ENCODE measurements at places on chromosomes 16 and 17.

GRCh38 chr17:57418463-57419246, 162.3 kb downstream of the MSI2 start:
- no peak for DNase-seq

GRCh38 chr17:43640491-43641252, 21.1 kb downstream of the MEOX1 start:
- no peak for DNase-seq

DNA sequence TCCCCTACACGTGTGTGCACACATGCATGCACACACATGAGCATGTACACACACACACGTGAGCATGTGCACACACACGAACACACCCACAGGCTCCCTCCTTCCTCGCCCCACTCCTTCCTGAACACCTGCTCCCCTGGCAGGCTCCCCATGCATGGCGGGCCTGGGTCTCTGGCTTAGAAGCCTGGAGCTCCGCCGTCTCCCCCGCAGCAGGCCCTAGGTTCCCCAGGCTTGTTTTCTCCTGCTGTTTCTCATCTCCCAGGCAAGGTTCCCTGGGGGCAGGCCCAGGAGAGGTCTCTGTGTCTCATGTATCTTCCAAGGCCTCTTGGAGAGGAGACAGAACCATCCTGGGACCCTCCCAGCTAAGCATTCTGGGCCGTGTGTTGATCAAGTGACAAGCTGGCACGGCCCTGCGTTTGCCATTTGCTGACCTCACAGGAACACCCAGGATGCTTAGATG, 202.3 kb upstream of the CIBAR2 start:
- no peak for DNase-seq

DNA sequence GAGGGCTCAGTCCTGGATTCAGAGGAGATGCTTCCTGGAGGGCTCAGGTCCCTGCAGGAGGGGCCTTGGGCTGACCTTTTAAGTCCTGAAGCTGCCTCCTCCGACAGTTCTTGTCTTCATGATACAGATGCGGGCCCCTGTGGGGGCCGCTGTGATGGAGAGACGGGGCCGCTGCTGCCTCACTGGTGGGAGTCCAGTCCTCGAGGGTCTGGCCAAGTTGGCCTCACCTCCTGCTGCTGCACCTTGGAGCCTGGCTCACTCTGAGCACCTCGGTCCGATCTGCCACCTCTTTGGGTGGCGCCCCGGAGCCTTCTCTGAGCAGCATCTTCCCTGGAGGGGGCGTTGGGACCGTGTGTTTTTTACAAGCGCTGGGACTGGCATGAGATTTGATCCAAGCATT, 79.1 kb downstream of the KLHDC4 start:
- DNase-seq: no peak

GRCh38 chr16:58855291-58855863, 121.3 kb upstream of the GOT2 start:
- no peak for DNase-seq

DNA sequence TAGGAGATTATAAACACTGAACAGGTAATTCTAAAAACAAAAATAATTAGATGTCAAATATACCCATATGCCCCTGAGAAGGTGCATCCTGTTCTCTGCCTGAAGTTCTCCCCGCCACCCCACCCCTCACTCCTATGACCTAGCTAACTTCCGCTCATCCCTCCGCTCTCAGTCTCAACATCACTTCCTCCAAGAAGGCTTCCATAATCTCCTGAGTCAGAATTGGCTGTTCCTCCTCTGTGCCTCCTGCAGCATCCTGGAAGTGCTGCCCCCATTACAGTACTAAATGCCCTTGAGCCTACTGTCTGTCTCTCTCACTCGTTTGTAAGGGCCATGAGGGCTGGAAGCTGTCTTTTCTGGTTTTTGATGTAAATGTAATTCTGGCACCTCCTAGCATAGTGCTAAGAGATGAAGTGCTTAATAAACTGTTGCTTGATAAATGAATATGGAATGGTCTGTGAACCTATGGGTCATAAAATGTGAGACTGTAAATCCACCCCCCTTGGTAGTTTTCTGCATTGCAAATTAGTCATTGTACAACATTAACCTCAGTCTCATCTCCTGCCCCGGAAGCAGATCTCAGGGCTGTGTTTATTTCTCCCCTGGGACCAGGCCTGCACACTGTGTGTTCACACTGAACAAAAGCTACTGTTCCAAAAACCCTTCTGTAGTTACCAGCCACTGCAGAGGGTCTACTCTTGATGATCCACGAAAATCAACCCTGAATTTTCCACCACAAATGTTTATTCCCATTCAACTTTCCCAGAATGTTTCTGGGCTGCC, 3.9 kb upstream of the MYO1D start:
- no peak for DNase-seq

GRCh38 chr17:77834170-77835115, 124.1 kb upstream of the TNRC6C start:
- peak; percentile 50 for DNase-seq

- no peak for DNase-seq
Measured at GRCh38 chr17:80263253-80264204, 2.9 kb downstream of the RNF213 start.

- no peak for DNase-seq
Measured at GRCh38 chr16:17313085-17313611, 157.6 kb downstream of the XYLT1 start.

DNA sequence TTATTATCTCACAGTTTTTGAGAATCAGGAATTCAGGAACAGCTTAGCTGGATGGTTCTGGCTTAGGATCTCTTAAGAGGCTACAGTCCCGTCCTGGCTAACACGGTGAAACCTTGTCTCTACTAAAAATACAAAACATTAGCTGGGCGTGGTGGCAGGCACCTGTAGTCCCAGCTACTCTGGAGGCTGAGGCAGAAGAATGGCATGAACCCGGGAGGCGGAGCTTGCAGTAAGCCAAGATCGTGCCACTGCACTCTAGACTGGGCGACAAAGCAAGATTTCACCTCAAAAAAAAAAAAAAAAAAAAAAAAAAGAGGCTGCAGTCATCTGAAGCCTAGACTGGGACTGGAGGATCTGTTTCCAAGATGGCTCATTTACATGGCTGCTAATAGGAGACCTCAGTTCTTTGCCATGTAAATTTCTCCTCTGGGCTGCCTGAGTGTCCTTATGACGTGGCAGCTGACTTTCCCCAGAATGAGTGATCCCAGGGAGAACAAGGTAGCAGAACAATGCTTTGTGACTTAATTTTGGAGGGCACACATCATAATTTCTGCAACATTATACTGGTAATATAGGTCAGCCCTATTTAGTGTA, 95.8 kb upstream of the CORO6 start:
- peak; percentile 48 for DNase-seq

DNA sequence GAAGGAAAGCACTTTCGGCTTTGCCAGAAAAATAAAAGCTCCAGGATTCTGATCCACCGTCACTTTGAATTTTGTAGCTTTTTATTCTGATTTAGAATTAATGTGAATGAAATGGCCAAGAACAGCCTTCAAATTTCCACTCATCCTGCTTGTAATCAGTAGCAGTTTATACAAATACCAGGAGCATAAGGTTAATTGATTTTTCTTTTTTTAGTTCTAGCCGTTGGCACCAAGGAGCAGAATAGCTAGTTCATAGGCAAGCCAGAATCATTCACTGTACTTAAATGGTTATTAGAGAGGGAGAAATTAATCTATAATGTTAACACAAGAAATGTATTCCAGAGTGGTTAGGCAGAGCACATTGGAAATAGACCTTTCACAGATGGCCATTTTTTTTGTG, 41.1 kb upstream of the CACNG5 start:
- no peak for DNase-seq

DNA sequence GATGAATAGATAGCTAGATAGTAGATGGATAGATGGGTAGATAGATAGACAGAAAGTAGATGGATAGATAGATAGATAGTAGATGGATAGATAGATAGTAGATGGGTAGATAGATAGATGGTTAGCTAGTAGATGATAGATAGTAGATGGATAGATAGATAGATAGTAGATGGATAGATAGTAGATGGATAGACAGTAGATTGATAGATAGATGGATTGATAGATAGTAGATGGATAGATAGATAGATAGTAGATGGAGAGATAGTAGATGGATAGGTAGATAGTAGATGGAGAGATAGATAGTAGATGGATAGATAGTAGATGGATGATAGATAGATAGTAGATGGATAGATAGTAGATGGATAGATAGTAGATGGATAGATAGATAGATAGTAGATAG, 40.4 kb downstream of the PIK3R5 start:
- DNase-seq: no peak

DNA sequence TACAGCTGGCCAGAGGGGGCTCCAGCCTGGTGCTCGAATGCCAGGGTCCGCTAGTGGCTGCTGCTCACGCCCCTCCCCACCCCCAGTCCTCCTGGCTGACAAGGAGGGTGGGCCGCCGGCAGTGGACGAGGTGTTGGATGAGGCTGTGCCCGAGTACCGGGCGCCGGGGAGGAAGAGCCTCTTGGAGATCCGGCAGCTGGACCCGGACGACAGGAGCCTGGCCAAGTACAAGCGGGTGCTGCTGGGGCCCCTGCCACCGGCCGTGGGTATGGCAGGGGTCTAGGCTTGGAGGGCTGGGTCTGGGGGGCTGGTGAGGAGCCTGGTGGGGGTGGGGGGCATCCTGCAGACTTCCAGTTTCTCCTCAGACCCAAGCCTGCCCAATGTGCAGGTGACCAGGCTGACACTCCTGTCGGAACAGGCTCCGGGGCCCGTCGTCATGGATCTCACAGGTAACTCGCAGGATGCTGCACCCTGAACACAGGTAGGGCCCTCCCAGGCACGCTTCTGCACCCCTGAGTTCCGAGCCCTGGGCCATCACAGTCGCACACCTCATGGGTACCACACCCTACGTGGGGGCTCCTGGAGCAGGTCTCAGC, 1.2 kb upstream of the PDIA2 start:
- no peak for DNase-seq

DNA sequence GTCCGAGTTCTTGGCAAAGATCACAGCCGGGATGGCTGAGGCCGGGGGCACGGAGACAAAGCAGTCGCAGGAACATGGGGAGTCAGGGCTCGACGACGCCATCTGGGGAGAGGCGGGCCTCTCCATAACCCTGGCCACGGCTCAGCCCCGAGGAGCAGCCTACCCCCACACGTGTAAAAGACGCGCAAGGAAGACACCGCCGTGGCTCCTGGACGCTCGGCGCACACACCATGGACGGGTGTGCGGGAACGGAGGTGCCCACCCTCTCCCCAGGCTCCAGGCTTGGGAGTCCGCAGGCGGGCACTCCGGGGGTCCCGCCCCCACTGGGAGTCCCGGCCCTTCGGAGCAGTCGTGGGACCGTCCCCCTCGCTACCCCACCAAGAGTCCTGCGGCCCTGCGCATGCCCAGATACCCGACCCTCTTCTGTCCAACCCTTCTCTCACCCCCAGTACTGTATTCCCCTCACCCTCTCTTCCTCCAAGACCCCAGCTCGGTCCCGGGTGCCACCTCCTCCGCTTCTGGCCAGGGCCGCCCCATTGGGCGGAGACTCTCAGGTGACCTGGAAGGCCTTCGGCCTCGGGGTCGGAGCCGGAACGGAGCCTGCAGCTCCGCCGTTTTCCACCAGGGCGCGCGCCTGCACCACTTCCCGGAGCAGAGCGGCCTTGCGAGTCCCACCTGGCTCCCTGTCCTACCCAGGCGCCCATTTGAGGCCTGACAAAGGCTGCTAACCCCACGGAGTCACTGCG, at the start of gene SCRN2:
TSS of gene SCRN2 (minus strand) at position 532 of the 746 bp plus-strand sequence. CDS start at position 102, 430 bp downstream.
- DNase-seq: peak; percentile 75

- peak; percentile 88 for DNase-seq
Measured at GRCh38 chr16:89686520-89687091, at the start of gene CDK10. CDK10 (plus strand) TSS chr16:89686689; CDS start chr16:89686711, 22 bp downstream.

DNA sequence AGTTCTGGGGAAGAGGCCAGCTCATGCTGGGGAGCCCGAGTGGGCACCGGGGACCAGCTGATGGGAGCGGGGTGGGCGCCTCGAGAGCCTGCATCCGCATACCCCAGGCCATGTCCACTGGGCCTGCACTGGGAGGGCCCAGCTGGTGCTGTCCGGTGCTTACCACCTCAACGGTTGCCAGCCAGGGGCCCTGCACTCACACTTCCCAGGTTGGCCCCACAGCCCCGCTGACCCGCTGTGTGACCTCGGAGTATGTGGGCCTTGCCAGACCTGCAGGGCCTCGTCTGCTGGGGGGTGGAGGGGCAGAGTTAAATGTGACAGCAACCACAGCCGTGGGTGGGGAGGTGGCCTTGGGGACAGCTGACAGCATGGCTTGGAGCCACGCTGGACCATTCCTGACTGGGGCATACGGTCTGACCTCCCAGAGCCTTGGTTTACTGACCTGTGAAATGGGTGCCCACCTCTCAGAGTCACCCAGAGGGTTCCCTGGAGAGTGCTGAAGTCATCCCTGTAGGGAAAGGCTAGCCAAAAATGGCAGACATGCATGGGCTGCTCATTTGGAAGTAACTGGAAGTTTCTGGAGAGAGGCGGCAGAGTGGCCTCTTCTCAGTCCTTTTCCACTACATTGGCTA, 5.4 kb upstream of the GAA start:
- DNase-seq: no peak

GRCh38 chr16:54424043-54424451, 137.5 kb upstream of the IRX3 start:
- DNase-seq: no peak

DNA sequence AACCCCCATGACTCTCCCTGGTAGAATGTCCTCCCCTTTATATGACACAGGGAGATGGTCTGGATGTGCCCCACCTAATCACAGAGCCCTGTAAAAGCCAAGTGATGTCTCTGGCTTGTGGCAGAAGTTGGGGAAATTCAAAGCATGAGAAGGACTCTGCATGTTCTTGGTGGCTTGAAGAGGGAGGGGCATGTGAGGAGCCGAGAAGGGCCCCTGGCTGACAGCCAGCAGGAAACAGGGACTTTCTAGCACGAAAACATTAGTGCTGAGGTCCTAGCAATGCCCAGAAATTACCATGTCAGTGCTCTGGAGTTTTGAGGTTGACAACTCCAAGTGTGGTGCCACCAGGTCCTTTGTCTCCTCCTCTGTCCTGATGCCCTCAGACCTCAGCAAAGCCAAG, 75.9 kb downstream of the USP22 start:
- no peak for DNase-seq

GRCh38 chr17:81346908-81347349, 48.3 kb upstream of the BAHCC1 start:
- no peak for DNase-seq

DNA sequence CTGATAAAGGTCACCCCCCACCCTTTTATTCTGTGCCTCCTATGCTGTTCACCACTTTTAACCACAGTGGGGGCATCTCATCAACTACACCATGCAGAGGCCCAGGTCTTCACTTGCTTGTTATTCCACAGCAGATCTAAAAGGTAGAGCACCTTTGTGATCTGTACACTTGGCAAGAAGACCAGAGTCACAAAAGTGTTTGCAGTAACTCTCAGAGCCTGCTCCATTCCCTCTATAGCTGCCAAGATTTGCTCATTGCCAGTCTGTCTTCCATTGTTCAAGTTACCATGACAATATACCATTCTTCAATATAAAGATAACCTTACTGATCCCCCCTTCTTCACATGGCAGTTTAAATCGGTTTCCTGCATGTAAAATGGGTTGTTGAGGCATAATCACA, 180.0 kb downstream of the TOX3 start:
- no peak for DNase-seq

- no peak for DNase-seq
Measured at GRCh38 chr17:72423286-72423589, 302.4 kb downstream of the SOX9 start.

All from NT2/D1 (cell line).